SK-N-SH (cell line): ENCODE measurements at places on chromosomes 7 and 10. TPM values are rescaled to one million over a fixed set of nuclear protein-coding genes. Genes with fewer than 3 reads are reported as not detected.

GRCh38 chr10:23037152-23037551 is 58.2 kb upstream of the MSRB2 start:
- no peak for DNase-seq
- no peaks in the 10 kb centered on the region for H3K27me3 ChIP-seq
- no peak overlapping the region for H3K27ac ChIP-seq
- no peaks in the 10 kb centered on the region for H3K36me3 ChIP-seq
- H3K4me1 ChIP-seq: no peaks in the 10 kb centered on the region
- no peak overlapping the region for H3K4me3 ChIP-seq

ADAP1 gene
- polyA plus RNA-seq: 3.2 and 5.4 TPM in 2 replicates

DNA sequence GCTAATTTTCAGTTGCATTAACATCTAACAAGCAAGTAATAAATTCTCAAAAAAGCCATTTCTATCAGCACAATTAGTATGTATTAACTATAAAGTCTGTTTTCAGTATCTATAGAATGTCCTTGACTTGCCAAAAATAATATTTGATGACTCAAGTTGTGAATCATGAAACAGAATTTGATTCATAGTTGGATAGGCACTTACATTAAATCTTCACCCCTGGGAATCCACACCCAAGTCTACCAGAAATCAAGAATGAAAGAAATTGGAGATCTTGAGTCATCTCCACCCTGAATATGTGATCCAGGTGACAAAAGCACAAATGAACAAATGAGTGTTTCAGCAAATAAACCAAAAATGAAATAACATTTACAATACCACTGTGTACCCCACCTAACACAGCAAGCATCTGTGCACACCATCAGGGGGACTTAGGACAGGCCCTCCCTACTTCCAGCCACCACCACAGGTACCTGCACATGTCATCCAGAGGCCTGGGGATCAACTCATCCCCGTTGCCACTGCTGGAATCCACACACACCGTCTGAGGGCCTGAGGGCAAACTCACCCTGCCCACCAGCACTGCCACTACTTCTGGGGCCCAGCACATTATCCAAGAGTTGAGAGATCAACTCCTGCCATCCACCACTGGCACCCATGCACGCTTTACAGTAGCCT is 160.1 kb downstream of the MTERF1 start:
- no peaks in the 10 kb centered on the region for H3K36me3 ChIP-seq
- no peaks in the 10 kb centered on the region for H3K4me1 ChIP-seq
- H3K4me3 ChIP-seq: no peak overlapping the region
- no peaks in the 10 kb centered on the region for H3K27me3 ChIP-seq

GRCh38 chr7:73967832-73968290 is 60.1 kb upstream of the ELN start:
- no peak overlapping the region for H3K27ac ChIP-seq
- no peaks in the 10 kb centered on the region for H3K27me3 ChIP-seq
- H3K36me3 ChIP-seq: no peaks in the 10 kb centered on the region
- H3K4me1 ChIP-seq: no peaks in the 10 kb centered on the region
- no peak overlapping the region for H3K4me3 ChIP-seq

FGFR2 gene
- 0.02 TPM in 1 of 2 replicates, not detected in the other for polyA plus RNA-seq

GRCh38 chr10:79490400-79491142 is 21.8 kb upstream of the EIF5AL1 start:
- peaks cover 14% of the 10 kb centered on the region for H3K4me1 ChIP-seq
- H3K4me3 ChIP-seq: no peak overlapping the region
- no peak for DNase-seq
- no peak overlapping the region for H3K27ac ChIP-seq
- no peaks in the 10 kb centered on the region for H3K36me3 ChIP-seq

GRCh38 chr10:10520491-10521385 is 496.9 kb upstream of the CELF2 start:
- H3K4me1 ChIP-seq: no peaks in the 10 kb centered on the region; the same call in 1 of the 2 replicates
- no peak overlapping the region for H3K4me3 ChIP-seq
- no peaks in the 10 kb centered on the region for H3K36me3 ChIP-seq
- no peak for DNase-seq

DNA sequence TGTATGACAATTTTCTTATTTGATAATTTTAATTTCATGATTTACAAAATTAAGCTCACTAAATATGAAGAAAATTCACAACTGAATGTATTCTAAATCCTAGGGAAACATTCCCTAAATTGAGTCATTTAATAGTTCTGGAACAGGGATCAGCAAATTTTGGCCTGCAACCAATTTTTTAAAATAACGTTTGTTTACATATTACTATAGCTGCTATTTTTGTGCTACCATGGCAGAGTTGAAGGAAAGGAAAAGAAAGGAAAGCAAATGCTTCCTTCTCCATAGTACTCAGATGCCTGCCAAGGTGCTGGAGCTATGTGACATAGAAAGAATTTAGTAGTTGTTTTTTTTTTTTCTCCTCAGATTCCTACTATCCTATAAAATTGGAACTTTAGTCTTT is 1307.7 kb upstream of the LRRTM3 start:
- H3K36me3 ChIP-seq: peaks cover 12% of the 10 kb centered on the region; the same call in 1 of the 2 replicates
- no peak overlapping the region for H3K27ac ChIP-seq
- no peak for DNase-seq
- no peak overlapping the region for H3K4me3 ChIP-seq

DNA sequence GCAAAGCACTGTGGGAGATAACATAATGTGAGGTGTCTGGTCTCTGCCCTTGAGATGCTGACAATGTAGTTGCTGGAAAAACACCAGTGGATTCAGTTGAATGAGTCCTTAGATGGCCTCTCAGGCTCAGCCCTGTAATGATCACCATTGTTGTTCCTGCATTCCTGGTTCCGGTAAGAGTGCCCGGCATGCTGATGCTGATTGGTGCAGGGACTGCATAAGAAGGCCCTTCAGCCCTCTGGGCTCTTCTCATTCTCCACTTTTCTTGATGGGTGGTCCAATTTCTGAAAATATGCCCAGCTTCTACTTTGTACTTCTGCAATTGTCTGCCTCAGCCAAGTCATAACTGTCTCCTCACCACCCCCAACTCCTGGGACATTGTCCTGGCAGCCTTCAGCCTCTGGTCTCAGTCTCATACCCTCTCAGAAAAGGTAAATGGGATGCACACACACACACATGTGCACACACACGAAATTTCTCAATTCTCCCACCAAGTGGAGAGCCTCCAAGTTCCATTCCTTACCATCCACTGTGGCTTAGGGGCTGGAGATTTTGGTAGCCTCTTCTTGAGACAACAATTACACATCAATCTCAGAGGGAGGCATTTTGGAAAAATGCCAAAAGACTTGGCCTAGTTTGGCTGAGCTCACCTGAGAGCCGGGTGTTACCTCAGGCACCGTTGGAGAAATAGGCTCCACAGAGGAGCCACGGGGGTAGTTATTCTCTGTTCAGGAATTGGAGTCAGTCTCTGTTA is 314.9 kb downstream of the RPS24 start:
- no peak for DNase-seq
- H3K4me3 ChIP-seq: no peak overlapping the region

DNA sequence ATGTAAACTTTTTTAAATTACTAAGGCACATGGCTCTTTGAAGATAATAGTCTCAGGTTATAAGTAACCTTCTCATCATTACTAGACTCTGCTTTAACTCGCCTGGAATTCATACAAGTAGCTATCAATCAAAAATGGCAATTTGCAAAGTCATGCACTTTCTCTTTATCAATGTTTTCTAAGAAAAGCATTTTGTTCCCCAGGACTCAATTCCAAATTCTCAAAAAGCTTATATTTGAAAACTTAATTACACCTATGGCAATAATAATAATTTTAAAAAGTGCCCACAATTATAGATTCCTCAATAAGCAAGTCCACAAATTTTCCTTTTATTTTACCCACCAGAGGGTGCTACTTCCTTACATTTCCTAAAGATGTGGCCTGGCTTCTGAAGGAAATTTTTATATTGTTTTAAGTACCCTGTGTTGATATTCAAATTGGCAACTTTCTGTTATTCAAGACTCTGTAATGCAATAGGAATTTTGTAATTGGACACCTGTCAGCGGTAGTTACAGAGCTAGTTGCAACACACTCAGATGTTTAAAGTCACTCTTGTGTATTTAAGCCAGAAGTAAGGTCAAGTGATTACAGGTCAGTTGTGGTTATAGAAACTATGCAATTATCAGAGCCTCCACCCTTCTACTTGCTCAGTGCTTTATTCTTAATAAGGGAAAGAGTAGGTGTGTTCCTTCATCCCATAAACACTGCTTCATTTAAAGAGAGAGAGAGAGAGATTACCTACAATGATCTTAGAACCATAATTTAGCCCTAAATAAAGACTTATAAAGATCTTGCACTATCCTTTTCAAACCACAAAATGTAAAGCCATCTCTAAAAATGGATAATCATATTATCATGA is 47.1 kb upstream of the HYAL4 start:
- H3K4me1 ChIP-seq: no peaks in the 10 kb centered on the region
- no peaks in the 10 kb centered on the region for H3K36me3 ChIP-seq
- no peaks in the 10 kb centered on the region for H3K27me3 ChIP-seq
- H3K4me3 ChIP-seq: no peak overlapping the region

- H3K4me3 ChIP-seq: no peak overlapping the region
- no peaks in the 10 kb centered on the region for H3K27me3 ChIP-seq
- H3K36me3 ChIP-seq: no peaks in the 10 kb centered on the region
- no peak for DNase-seq
Measured at GRCh38 chr7:103150192-103150591, 1.3 kb upstream of the NAPEPLD start.

GRCh38 chr7:25396668-25397067 is 168.4 kb upstream of the NPVF start:
- no peaks in the 10 kb centered on the region for H3K27me3 ChIP-seq
- DNase-seq: no peak
- peaks cover 12% of the 10 kb centered on the region for H3K4me1 ChIP-seq
- H3K4me3 ChIP-seq: no peak overlapping the region

DNA sequence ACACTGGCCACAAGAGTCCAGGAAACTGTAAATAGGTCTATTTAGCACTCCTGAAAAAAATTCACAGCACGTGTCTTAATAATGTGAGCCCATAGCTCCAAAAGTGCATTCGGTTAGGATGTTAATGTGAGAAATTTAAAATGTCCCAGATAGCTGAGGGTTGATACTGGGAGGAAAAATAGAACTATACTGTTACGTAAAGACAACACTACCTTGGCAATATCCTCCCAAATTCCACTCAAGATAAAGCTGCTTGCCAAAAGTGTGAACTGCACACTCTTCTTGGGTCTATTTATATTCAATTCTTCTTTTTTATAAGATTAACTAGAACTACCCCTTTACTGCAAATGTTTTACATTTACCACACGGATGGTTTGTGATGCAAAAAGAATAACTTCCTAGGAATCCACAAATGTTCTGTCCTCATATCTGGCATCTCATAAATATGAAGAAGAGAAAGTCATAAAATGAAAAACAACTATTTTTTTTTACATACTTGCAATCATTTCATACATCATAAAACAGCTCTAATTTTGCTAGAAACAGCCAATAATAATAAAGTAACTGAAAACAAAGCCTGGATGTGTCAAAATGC is 10.4 kb downstream of the RAB11FIP2 start:
- H3K36me3 ChIP-seq: peaks cover 24% of the 10 kb centered on the region
- peaks cover 16% of the 10 kb centered on the region for H3K4me1 ChIP-seq
- no peaks in the 10 kb centered on the region for H3K27me3 ChIP-seq
- no peak overlapping the region for H3K27ac ChIP-seq
- H3K4me3 ChIP-seq: no peak overlapping the region

DNA sequence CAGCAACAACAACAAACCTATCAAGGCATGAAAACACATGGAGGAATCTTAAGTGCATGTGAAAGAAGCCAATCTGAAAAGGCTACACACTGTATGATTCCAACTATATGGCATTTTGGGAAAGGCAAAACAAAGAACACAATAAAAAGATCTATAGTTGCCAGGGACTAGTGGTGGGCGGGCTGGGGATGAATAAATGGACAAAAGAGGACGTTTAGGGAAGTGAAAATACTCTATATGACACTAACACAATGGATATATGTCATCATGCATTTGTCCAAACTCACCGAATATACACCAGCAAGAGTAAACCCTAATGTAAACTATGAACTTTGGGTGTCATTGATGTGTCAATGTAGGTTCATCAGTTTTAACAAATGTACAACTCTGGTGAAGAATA is 89.1 kb downstream of the SEMA3E start:
- no peak for DNase-seq
- H3K27ac ChIP-seq: no peak overlapping the region
- H3K4me1 ChIP-seq: no peaks in the 10 kb centered on the region
- H3K36me3 ChIP-seq: no peaks in the 10 kb centered on the region

- no peaks in the 10 kb centered on the region for H3K36me3 ChIP-seq
- no peaks in the 10 kb centered on the region for H3K27me3 ChIP-seq
- H3K27ac ChIP-seq: no peak overlapping the region
- no peaks in the 10 kb centered on the region for H3K4me1 ChIP-seq
Measured at GRCh38 chr7:123811056-123811455, 33.9 kb upstream of the HYAL4 start.

DNA sequence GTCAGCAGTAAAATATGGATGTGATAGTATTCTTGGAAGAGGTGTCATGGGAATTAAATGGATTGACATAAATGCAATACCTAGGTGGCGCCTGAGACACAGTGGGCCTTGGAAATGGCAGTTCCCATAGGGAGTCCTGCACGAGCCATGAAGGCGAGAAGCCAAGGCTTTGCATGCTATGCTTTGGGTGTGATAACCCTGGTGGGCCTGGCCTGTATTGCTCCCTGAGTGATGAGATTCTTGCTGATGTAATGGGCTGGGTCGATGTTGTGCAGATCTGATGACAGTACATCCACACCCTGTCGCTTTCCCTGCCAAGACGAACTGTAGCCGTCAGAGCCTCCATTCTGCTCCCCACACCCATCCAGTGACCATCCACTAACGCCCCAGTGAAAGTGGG is 46.4 kb downstream of the CREB5 start:
- DNase-seq: no peak
- H3K36me3 ChIP-seq: no peaks in the 10 kb centered on the region
- no peak overlapping the region for H3K27ac ChIP-seq
- no peaks in the 10 kb centered on the region for H3K4me1 ChIP-seq
- no peak overlapping the region for H3K4me3 ChIP-seq

DNA sequence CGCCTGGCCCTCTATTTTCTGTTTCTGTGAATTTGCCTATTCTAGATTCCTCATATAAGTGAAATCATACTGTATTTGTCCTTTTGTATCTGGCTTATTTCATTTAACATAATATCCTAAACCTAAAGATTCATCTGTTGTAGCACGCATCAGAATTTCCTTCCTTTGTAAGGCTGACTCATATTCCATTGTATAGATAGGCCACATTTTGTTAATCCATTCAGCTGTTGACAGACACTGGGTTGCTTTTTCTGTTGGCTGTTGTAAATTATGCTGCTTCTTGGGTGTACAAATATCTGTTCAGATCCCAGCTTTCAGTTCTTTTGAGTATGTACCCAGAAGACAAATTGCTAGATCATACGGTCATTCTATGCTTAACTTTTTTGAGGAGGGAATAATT is 28.8 kb upstream of the CUL1 start:
- H3K4me1 ChIP-seq: no peaks in the 10 kb centered on the region
- peak overlapping the region; percentile 15; the same call in 1 of the 2 replicates for H3K27ac ChIP-seq
- no peaks in the 10 kb centered on the region for H3K36me3 ChIP-seq
- no peak overlapping the region for H3K4me3 ChIP-seq
- no peaks in the 10 kb centered on the region for H3K27me3 ChIP-seq
- no peak for DNase-seq
